ENCODE measurements at places on chromosomes 11 and 22. TPM values are rescaled to one million over a fixed set of nuclear protein-coding genes. Genes with fewer than 3 reads are reported as not detected.

- H3K4me3 ChIP-seq, result no peak overlapping the region
- no peak overlapping the region for H3K27ac ChIP-seq
- no peak for DNase-seq
- H3K4me1 ChIP-seq, result no peaks in the 10 kb centered on the region
Observed at GRCh38 chr22:39610246-39610645, 39.7 kb downstream of the CACNA1I start.

- no peaks in the 10 kb centered on the region for H3K4me1 ChIP-seq
- peak overlapping the region; percentile 57 for H3K27ac ChIP-seq
- H3K4me3 ChIP-seq, result no peak overlapping the region
- no peaks in the 10 kb centered on the region for H3K27me3 ChIP-seq
Observed at GRCh38 chr11:73576185-73576614, 21.7 kb downstream of the FAM168A start.

DNA sequence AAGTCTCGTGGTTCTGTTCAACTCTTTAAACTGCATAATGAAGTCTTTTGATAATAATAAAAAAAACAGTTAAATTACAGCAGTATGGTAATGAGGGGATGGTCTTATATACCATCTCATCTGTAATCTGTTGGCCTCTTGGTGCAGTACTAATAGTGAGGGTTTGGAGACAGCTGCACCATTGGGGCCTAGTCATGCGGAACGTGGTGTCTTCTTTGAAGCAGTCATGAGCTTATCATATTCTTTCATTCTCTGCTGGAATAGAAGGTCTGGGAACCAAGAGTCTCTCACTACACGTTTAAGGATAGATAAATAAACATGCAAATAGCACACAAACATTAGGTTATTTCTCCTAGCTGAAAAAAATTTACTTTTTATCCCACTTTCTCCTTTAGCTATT, 40.9 kb upstream of the OR9Q1 start:
- H3K36me3 ChIP-seq, result no peaks in the 10 kb centered on the region
- no peaks in the 10 kb centered on the region for H3K4me1 ChIP-seq
- peaks cover 5% of the 10 kb centered on the region for H3K27me3 ChIP-seq
- no peak overlapping the region for H3K4me3 ChIP-seq
- H3K27ac ChIP-seq, result no peak overlapping the region

DNA sequence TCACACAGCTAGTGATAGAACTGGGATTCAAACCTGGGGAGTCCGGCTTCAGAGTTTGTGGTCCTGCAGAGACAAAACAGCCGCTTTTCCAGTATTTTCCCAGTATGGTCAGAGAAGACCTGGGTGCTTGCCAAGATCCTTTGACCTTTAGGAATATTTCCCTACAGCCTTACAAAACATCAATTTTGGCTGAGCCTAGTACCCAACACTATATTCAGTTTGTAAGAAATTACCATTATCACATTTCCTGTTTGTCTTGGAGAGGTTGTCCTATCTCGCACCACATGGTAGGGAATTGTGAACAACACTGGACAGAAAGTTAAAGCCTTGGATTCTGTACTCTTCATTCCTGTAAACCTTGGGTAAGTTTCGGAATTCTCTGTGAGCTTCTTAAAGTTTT, 10.7 kb upstream of the NEU3 start:
- no peaks in the 10 kb centered on the region for H3K27me3 ChIP-seq
- H3K4me3 ChIP-seq, result no peak overlapping the region
- H3K4me1 ChIP-seq, result no peaks in the 10 kb centered on the region
- peaks cover 55% of the 10 kb centered on the region for H3K36me3 ChIP-seq
- H3K27ac ChIP-seq, result no peak overlapping the region
- DNase-seq, result no peak

DNA sequence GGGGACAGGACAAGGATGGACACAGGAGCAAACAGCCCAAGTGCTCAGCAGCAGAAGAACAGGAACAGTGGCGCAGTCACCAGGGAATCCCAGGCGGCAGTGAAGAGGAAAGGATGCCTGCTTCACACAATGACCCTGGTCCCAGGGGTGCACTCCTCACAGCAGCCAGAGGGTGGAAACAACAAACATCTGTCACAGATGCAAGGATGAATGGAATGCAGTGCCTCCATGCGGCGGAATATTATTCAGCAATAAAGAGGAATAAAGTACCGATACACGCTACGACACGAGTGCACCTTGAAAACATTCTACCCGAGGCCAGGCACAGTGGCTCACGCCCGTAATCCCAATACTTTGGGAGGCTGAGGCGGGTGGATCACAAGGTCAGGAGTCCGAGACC, 12.7 kb downstream of the CSNK1E start:
- H3K4me1 ChIP-seq, result peaks cover 3% of the 10 kb centered on the region
- H3K36me3 ChIP-seq, result peaks cover 70% of the 10 kb centered on the region
- DNase-seq, result no peak
- no peak overlapping the region for H3K27ac ChIP-seq
- no peaks in the 10 kb centered on the region for H3K27me3 ChIP-seq

DNA sequence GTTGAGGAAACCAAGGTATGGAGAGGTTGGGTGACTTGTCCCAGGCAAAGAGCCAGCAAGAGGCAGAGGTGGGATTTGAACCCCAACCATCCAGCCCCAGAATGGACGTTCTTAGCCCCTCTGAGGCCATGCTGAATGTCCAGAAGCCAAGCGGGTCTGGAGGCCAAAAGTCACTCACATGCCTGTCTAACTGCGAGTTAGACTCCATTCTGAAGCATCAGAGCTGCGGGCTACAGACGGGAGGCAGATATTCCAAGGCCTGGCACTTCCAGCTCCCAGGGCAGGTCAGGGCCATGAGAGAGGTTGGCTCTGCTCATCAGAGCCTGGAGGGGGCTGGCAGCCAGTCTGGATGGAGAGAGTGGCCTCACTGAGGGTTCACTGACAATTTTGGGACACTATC, 616.5 kb downstream of the BRD1 start:
- H3K4me3 ChIP-seq, result no peak overlapping the region
- H3K27ac ChIP-seq, result no peak overlapping the region
- H3K4me1 ChIP-seq, result no peaks in the 10 kb centered on the region

DNA sequence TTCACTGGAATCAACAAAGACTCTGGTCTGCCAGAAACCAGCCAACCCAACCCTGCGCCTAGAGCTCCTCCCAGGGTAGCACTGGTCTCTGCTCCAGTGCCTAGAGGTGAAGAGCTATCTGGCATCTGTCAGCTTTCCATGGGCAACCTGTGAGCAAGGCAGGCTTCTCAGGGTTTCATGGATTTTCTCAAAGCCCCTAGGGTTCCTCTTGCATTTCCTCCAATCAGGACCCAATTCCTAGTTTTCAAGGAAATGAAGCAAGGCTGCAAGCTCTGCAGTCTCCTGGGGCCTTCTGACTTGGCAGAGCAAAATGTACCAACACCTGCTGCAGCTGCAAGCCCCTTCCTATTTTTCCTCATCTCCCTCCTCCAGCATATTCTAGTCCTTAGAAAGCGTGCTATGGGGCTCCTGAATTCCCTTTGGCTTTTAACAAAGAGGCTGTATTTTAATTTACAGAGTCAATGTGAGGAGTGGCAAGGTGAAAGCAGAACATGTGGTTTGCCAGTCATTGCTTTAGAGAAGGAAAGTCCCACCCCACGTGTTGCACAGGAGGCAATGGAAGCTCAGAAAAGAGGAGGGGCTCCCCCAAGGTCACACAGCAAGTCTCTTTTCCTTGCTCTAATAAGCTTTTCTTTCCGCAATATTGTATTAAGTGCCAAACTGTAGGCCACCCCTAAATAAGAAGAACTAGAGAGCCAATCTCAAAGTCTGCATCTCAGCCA, 33.0 kb upstream of the RIC3 start:
- no peak overlapping the region for H3K4me3 ChIP-seq
- H3K27me3 ChIP-seq, result peaks cover 18% of the 10 kb centered on the region
- DNase-seq, result peak; percentile 44
- peaks cover 8% of the 10 kb centered on the region for H3K4me1 ChIP-seq
- H3K36me3 ChIP-seq, result no peaks in the 10 kb centered on the region
- H3K27ac ChIP-seq, result no peak overlapping the region

DNA sequence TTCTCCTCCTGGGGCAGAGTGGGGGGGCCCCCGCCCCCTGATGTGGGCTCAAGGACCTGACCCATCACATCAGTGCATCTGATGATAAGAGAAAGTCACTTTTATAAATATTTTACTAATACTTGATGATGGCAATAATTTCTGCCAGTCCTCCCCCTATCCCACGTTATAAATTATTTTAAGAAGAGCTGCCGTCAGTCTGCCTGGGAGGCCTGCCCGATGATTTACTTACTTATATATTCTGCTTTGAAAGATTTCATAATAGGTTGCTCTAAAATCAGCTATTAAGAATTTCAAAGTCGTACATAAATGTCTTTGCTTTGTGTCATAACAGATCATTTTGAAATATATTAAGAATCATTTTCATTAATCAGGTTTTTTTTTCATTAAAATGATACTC, 58.8 kb downstream of the MYO18B start:
- H3K36me3 ChIP-seq, result no peaks in the 10 kb centered on the region
- no peak overlapping the region for H3K4me3 ChIP-seq
- DNase-seq, result no peak
- H3K27me3 ChIP-seq, result peaks cover 5% of the 10 kb centered on the region

DNA sequence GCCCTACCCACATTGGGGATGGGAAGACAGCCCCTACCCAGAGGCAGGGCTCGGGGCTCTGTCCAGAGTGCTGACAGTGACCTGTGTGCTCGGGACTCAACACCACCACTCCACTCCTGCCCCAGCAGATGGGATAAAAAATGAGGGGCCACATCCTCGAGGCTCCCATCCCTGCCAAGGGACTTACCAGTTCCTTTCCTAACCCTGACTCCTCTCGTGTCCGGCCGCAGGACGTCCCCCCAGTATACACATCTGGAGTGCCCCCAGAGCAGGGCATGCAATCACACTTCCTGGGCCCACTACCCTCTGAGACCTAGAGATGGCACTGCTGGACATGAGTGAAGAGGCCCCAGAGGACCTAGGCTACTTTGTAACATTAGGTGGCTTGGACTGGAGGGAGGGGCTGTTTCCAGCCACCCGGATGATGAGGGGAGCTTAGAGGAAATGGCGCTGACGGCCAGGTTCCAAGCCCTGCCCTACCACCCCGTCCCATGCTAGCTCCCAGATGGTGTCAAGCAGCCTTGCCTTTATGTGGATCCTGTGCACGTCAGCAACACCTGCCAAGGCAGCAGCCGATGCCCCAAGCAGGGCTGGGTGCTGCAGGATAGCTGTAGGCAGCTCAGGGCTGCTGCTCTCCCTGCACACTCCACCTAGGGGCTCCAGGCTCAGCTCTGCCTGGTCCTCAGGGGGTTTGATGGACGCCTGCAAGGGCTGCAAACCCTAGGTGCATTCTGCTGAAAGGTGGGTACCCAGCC, 86.6 kb downstream of the DGCR2 start:
- peak; percentile 90 for DNase-seq
- H3K36me3 ChIP-seq, result no peaks in the 10 kb centered on the region
- H3K4me3 ChIP-seq, result no peak overlapping the region
- no peaks in the 10 kb centered on the region for H3K4me1 ChIP-seq
- H3K27me3 ChIP-seq, result peaks cover 10% of the 10 kb centered on the region

GRCh38 chr11:126627421-126627820, 271.9 kb downstream of the ST3GAL4 start:
- no peaks in the 10 kb centered on the region for H3K27me3 ChIP-seq
- no peak overlapping the region for H3K27ac ChIP-seq
- H3K36me3 ChIP-seq, result no peaks in the 10 kb centered on the region
- H3K4me3 ChIP-seq, result no peak overlapping the region

DNA sequence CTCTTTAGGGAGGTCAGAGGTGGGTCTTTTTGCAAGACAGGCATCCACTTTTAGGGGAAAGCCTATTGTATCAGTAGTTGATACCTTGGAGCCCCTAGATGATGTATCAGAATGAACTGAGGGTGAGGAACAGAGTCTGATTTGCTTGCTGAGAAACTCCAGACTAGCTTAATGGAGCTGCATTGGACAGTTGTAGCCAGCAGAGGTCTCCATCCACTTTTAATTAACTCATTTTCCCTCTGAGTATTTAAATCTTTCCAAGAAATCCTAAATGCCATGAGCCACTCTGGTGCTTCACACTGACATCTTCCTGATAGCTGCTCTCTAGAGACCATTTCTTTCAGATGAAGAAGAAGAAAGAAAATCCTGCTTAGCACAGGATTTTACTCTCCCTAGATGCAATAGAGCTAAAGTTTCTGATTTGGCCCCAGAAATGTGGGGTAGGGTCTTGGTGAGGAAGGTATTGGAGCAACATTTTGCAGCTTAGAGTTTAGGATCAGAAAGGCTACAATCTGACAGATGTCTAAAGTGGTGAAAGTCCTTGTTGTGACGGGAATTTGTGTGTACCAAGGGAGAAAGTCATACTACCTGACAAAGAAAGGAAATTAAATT, 38.0 kb downstream of the EXT2 start:
- H3K27ac ChIP-seq, result no peak overlapping the region
- no peak overlapping the region for H3K4me3 ChIP-seq
- peaks cover 5% of the 10 kb centered on the region for H3K4me1 ChIP-seq
- DNase-seq, result peak; percentile 59

- H3K27ac ChIP-seq, result no peak overlapping the region
- no peak for DNase-seq
- no peaks in the 10 kb centered on the region for H3K4me1 ChIP-seq
- H3K36me3 ChIP-seq, result no peaks in the 10 kb centered on the region
Observed at GRCh38 chr11:1619449-1619848, 2.5 kb downstream of the KRTAP5-4 start.

DNA sequence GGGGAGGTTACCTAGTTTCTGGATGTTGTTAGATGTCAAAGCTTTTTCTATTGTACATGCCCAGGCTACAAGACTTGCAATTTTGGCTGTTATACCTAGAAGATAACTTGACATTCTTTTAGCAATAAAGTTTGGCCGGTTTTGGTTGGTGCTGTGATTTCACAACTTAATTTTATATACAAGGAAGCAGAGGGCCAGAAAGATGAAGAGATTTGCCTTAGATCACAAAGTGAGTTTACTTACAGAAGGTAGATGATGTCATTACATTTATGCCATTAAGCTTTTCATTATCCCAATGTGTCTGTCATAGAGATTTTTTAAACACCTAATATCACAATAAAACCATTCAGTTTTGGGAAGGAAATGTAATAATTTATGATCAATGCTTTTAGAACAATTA, 698.7 kb upstream of the ANO3 start:
- H3K4me1 ChIP-seq, result no peaks in the 10 kb centered on the region
- H3K27me3 ChIP-seq, result no peaks in the 10 kb centered on the region
- no peaks in the 10 kb centered on the region for H3K36me3 ChIP-seq
- DNase-seq, result no peak

- DNase-seq, result no peak
- no peak overlapping the region for H3K4me3 ChIP-seq
- peaks cover 21% of the 10 kb centered on the region for H3K4me1 ChIP-seq
- H3K36me3 ChIP-seq, result no peaks in the 10 kb centered on the region
Observed at GRCh38 chr11:120041625-120042024, 96.3 kb downstream of the TRIM29 start.

DNA sequence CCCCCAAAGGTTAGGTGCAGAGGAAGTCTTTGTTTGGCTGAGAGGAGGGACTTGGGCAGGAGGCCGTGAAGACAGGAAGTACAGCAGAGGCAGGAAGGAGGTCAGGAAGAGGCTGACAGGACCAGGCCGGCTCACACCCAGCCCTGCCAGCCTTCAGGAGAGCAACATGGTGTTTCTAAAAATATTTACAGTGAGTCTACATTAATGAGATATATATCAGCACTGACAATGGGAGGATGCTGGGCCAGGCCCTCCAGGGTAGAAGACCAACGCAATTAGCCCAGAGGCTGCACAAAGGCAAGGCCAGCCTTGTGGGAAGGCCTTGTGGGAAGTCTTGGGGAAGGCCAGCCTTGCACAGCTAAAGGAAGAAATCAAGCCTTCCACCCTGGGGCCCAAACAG, 7.9 kb upstream of the APLNR start:
- H3K36me3 ChIP-seq, result no peaks in the 10 kb centered on the region
- H3K4me1 ChIP-seq, result peaks cover 17% of the 10 kb centered on the region
- no peaks in the 10 kb centered on the region for H3K27me3 ChIP-seq

Gene C22orf42
- total RNA-seq, result 0.18 TPM

Gene PUS3
- 11.3 TPM for total RNA-seq

Gene APOA4
- 0.35 TPM for total RNA-seq

Gene UPB1
- total RNA-seq, result not detected

Gene RFPL1
- total RNA-seq, result not detected

Gene CARD18
- not detected for total RNA-seq

Gene TRIM49
- total RNA-seq, result not detected

Gene CALCB
- not detected for total RNA-seq

Gene SUN2
- total RNA-seq, result 23.5 TPM

Data from endodermal cell (in vitro differentiated cells).